ENCODE measurements at places on chromosomes 2 and 18.
A peak's percentile ranks its signal among the peaks of the same experiment; 100 is the strongest.

DNA sequence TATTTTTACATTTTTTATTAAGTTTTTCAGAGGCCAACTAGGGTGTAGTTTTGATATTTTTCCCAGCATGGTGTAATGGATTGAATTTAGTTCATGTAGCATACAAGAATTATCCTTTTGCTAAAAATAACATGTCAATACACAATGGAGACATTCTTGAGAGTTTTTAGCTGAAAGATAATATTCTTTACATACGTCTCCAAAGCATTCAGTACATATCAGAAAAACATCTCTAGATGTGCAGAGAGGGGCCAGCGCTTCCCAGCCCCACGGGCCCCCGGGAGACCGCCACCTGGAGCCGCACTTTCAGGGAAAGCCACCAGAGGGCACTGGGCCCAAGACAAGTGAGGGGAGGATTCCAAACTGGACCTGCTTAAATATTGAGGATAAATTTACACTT, 499.4 kb downstream of the GALR1 start:
- no peak overlapping the region for H3K27ac ChIP-seq
- no peaks in the 10 kb centered on the region for H3K4me1 ChIP-seq
- DNase-seq, result peak; percentile 12
- no peaks in the 10 kb centered on the region for H3K27me3 ChIP-seq
- H3K36me3 ChIP-seq, result no peaks in the 10 kb centered on the region

GRCh38 chr18:78753240-78753639, 226.4 kb upstream of the SALL3 start:
- no peak overlapping the region for H3K27ac ChIP-seq
- H3K36me3 ChIP-seq, result no peaks in the 10 kb centered on the region
- no peak for DNase-seq
- no peak overlapping the region for H3K4me3 ChIP-seq
- no peaks in the 10 kb centered on the region for H3K27me3 ChIP-seq

DNA sequence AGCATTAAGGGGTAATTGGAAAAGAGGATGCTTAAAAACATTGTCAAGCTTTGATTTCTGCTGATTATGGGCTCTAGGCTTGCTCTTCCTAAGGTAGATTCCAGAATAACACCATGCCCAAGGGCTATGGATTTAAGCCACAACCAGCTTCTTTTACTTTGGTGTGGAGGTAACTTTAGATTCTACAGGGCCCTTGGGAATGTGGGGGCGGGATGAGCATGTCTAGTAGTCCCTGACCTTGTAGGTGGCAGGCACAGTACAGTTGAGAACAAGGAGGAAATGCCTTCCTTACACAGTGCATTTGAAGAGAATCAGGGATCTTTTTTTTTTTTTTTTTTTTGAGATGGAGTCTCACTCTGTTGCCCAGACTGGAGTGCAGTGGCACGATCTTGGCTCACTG, 364.2 kb downstream of the NYAP2 start:
- no peak overlapping the region for H3K4me3 ChIP-seq
- no peak for DNase-seq
- H3K27me3 ChIP-seq, result no peaks in the 10 kb centered on the region
- no peak overlapping the region for H3K27ac ChIP-seq

GRCh38 chr2:150624001-150624401, 136.5 kb upstream of the RND3 start:
- H3K4me3 ChIP-seq, result no peak overlapping the region
- peaks cover 50% of the 10 kb centered on the region for H3K4me1 ChIP-seq
- H3K27me3 ChIP-seq, result no peaks in the 10 kb centered on the region
- no peak for DNase-seq

- no peak overlapping the region for H3K4me3 ChIP-seq
- DNase-seq, result no peak
- H3K27me3 ChIP-seq, result no peaks in the 10 kb centered on the region
- no peak overlapping the region for H3K27ac ChIP-seq
- peaks cover 34% of the 10 kb centered on the region for H3K4me1 ChIP-seq
Measured at GRCh38 chr2:85244828-85245227, 83.0 kb downstream of the TGOLN2 start.

DNA sequence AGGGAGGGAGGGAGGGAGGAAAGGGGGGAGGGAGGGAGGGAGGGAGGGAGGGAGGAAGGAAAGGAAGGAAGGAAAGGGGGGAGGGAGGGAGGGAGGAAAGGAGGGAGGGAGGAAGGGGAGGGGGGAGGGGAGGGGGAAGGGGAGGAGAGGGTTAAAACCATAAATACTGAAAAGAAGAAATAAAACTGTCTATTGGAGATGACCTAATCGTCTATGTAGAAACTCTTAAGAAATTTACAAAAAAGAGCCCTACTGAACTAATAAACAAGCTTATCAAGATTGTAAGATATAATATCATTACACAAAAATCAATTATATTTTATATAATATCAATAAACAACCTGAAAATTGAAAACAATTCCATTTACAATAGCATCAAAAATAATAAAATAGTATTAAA, 32.3 kb upstream of the CTDP1 start:
- DNase-seq, result no peak
- H3K4me3 ChIP-seq, result no peak overlapping the region

DNA sequence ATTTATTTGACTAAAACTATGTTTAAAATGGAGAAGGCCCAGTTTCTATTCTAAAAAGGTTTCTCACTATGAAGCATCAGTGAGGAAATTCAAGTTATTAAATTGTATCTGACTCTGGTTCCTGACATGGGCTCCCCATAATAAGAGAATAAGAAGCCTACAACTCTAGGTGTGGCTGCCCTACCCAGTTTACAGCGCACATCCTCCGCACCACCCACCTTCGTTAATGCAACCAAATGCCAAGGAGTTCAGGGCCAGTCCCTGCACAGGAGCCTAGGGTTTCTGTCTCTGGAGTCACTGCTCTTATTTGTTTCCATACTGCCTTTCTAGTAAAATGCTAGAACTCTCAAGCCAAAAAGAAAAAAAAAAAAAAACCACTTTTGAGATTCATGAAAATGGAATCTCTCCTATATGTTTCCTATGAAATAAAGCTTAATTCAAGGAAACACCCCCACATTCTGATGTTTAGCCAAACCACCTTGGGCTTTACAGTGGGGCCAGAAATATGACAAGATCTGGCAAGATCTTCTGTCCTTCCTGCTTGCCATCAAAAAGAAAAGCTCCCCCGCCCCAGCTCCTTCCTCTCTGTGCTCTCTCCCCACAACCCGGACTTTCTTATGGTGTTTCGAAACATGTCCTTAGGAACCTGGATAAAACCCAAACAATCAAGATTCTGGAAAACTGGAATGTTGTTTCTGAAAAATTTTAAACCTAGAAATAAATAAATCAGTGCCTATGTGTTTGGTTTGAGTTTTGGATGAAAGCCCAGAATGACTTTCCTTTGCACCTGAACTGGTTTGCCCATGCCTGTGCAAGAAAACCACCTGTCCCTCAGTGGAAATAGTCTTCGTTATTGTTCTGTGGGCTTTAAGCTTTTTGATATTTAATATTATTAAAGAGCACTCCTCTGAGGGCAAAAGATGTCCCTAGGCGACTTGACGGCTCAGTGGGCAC, 136.7 kb downstream of the SP3 start:
- H3K4me3 ChIP-seq, result no peak overlapping the region
- no peak overlapping the region for H3K27ac ChIP-seq
- peak; percentile 7 for DNase-seq
- H3K36me3 ChIP-seq, result no peaks in the 10 kb centered on the region
- H3K27me3 ChIP-seq, result no peaks in the 10 kb centered on the region
- peaks cover 17% of the 10 kb centered on the region for H3K4me1 ChIP-seq

GRCh38 chr2:177535958-177536504, 143.5 kb downstream of the AGPS start:
- H3K4me1 ChIP-seq, result no peaks in the 10 kb centered on the region
- no peaks in the 10 kb centered on the region for H3K27me3 ChIP-seq
- H3K36me3 ChIP-seq, result no peaks in the 10 kb centered on the region
- H3K4me3 ChIP-seq, result no peak overlapping the region
- DNase-seq, result no peak

- peaks cover 19% of the 10 kb centered on the region for H3K4me1 ChIP-seq
- H3K27ac ChIP-seq, result no peak overlapping the region
- H3K4me3 ChIP-seq, result peak overlapping the region; percentile 97
- DNase-seq, result no peak
- no peaks in the 10 kb centered on the region for H3K36me3 ChIP-seq
- no peaks in the 10 kb centered on the region for H3K27me3 ChIP-seq
Measured at GRCh38 chr2:223945755-223946154, 620 bp upstream of the WDFY1 start.

- no peak overlapping the region for H3K27ac ChIP-seq
- no peak overlapping the region for H3K4me3 ChIP-seq
- DNase-seq, result peak; percentile 65
- no peaks in the 10 kb centered on the region for H3K27me3 ChIP-seq
- no peaks in the 10 kb centered on the region for H3K36me3 ChIP-seq
Measured at GRCh38 chr2:29632018-29632417, 289.4 kb downstream of the ALK start.

DNA sequence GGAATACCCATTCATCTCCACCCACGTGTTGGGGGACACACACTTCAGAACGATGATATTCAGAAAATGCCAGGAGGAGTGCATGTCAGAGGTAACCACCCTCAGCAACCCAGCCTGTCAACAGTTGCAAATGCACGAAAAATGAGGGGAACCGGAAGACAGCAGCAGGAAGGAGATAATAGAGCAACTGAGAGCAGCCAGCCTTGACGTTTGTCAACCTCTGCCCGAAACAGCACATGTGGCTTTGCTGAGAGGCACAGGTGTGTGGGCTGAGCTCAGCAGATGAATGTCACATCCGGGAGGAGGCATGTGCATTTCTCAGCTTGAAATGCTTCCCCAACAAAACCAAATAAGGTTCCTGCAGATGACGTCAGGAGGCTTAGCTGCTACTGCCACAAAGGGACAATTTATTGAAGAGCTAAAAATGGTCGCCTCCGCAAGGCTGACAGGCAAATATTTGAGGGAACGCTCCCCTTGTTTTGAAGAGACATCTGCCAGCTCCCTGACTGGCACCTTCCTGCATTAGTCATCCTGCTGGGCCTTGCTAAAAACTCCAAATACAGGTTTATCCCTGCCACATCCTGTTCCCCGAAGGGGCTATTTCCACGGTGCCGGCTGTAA, 419.0 kb downstream of the NBAS start:
- no peak overlapping the region for H3K27ac ChIP-seq
- H3K4me1 ChIP-seq, result no peaks in the 10 kb centered on the region
- no peaks in the 10 kb centered on the region for H3K36me3 ChIP-seq
- no peaks in the 10 kb centered on the region for H3K27me3 ChIP-seq

DNA sequence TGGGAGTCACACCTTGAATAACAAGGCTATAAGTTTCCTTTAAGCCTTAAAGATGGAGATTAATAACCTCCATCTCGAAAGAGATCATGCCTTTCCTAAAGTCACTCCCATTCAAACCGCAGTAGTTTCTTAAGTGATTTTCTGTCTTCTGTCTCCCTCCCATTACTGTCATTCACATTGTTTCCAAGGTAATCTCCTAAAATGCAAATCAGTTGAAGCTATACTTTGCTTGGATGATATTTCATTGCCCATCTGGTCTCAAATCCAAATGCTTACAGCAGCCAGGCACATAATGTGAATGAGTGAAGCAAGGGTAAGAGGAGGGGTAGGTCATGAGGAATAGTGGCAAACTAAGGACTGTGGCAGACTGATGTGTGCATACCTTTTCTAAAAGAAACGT, 116.4 kb downstream of the CCDC141 start:
- no peaks in the 10 kb centered on the region for H3K27me3 ChIP-seq
- H3K4me3 ChIP-seq, result no peak overlapping the region
- no peak overlapping the region for H3K27ac ChIP-seq
- H3K36me3 ChIP-seq, result no peaks in the 10 kb centered on the region

DNA sequence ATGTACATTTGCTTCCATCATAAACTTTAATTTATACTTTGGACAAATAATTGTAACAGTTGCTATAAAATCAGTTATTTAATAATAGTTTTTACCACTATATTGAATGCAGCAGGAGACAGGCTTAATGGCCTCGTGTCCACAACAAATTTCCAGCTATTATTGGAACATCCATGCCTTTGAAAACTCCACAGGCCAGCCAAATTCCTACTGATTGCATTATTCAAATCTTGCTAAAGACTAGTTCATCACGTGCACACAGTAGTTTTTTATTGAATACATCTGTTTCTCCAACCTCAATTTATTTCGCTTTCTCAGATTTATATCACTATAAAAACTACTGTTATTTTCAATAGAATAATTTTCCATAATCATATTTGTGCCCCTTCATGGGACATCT, 18.4 kb upstream of the PTPRM start:
- H3K4me1 ChIP-seq, result no peaks in the 10 kb centered on the region
- no peak overlapping the region for H3K27ac ChIP-seq
- H3K27me3 ChIP-seq, result no peaks in the 10 kb centered on the region
- H3K36me3 ChIP-seq, result no peaks in the 10 kb centered on the region

DNA sequence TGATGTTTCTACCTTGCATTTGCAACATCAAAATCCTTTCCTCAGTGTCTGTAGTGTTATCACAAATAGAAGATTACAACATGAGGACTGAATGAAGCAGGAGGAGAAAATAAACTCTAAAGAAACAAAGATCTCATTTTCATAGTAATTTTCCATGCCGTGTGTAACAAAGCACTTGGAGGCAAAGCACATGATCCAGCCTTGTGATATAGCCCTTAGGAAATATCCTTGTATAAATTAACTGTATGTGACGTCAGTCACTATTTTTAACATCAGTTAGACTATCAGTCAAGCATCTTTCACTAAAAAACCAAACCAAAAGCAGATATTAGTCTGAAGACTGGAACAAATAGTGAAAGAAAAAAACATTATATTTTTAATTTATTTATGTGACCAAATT, 492.1 kb upstream of the CNTNAP5 start:
- H3K27me3 ChIP-seq, result no peaks in the 10 kb centered on the region
- DNase-seq, result no peak
- no peaks in the 10 kb centered on the region for H3K4me1 ChIP-seq

- DNase-seq, result peak; percentile 80
- H3K4me3 ChIP-seq, result peak overlapping the region; percentile 23
- no peaks in the 10 kb centered on the region for H3K27me3 ChIP-seq
Measured at GRCh38 chr2:36433311-36434217, 78.0 kb downstream of the CRIM1 start.

DNA sequence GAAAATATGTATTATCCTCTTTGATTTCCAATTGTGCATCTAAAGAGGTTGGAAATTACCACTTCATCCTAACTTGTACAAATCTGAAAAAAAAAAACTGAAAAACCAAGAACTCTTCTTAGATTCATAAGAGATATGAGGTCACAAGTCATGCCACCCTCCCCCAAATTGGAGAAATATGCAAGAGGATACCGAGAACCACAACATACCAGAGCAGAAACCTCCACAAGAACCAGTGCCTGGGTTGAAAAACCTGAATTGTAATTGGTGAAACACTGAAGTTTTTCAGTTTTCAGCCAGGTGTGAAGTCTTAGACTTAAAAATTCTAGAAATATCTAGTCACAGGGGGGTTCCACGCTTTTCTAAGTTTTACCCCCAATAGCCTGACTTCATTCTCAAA, 1029.5 kb upstream of the LRRTM1 start:
- DNase-seq, result no peak
- H3K4me3 ChIP-seq, result no peak overlapping the region
- no peaks in the 10 kb centered on the region for H3K27me3 ChIP-seq
- H3K36me3 ChIP-seq, result no peaks in the 10 kb centered on the region

DNA sequence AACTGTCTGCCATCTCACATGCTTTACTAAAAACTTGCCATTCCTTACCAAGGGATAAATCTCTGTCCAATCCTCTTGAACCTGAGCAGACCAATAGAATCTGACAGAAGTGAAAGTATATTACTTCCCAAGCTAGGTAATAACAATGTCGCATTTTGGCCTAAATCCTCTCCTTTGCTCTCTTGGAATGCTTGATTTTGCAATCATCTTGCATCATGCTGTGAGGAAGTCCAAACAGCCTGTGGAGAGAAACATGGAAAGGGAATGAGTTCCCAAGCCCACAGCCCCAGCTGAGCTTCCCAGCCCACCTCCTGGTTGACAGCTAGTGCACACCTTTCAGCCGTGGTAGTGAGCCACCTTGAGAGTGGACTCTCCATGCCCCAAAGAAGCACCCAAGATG, 540.6 kb downstream of the STK39 start:
- H3K27ac ChIP-seq, result no peak overlapping the region
- no peak for DNase-seq
- no peaks in the 10 kb centered on the region for H3K27me3 ChIP-seq
- H3K4me1 ChIP-seq, result no peaks in the 10 kb centered on the region
- no peaks in the 10 kb centered on the region for H3K36me3 ChIP-seq

Data from GM23248 (cell line).